ENCODE measurements at places on chromosomes 16 and 17. TPM values are rescaled to one million over a fixed set of nuclear protein-coding genes. Genes with fewer than 3 reads are reported as not detected.

Gene TBC1D3K
- not detected for total RNA-seq

DNA sequence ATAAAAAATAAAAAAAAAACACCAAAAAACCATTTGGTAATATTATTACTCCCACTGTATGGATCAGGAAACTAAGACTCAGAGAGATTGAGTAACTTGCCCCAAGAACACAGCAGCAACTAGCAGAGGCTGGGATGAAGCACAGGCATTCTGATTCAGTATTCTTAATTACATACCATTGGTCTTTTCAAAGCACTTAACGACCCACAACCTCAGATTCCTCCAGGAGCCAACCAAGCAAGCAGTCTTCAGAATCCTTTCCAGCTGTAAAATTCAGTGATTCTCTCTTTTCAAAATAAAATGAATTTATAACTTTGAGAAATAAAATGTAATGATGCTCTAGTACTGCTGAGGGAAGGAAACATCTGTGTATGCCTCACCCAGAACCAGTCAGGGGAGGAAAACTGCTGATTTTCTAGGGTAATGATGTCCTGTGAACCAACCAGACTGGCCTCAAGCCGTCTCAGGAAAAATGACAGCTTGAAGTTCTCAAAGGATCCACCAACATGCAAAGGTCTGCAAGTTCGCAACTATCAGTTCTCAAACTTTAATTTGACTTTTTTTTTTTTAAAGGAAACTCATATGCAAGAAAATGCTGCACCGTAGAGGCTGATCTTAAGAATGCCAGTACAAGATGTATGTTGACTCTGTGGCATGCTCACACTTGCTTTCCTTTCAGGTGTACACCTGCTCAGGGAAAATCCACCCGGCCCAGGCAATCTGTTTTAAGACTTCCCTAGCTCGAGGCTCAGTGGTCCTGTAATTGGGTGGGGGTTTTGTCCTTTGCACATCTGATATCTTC, 9.0 kb downstream of the CUEDC1 start:
- H3K27ac ChIP-seq: no peak overlapping the region
- peak overlapping the region; percentile 42 for H3K4me3 ChIP-seq
- DNase-seq: no peak
- H3K36me3 ChIP-seq: no peaks in the 10 kb centered on the region
- H3K4me1 ChIP-seq: peaks cover 35% of the 10 kb centered on the region

GRCh38 chr17:40168262-40168832, 8.9 kb upstream of the RAPGEFL1 start:
- H3K36me3 ChIP-seq: peaks cover 44% of the 10 kb centered on the region
- peak; percentile 50 for DNase-seq
- peaks cover 7% of the 10 kb centered on the region for H3K4me1 ChIP-seq
- H3K4me3 ChIP-seq: no peak overlapping the region
- no peaks in the 10 kb centered on the region for H3K27me3 ChIP-seq
- H3K27ac ChIP-seq: peak overlapping the region; percentile 36

- H3K4me1 ChIP-seq: peaks cover 2% of the 10 kb centered on the region
- H3K4me3 ChIP-seq: no peak overlapping the region
- H3K36me3 ChIP-seq: peaks cover 12% of the 10 kb centered on the region
- no peak for DNase-seq
- no peak overlapping the region for H3K27ac ChIP-seq
Measured at GRCh38 chr17:4220655-4221054, 43.1 kb downstream of the ANKFY1 start.

Gene TBC1D3E
- not detected for total RNA-seq

Gene KRT34
- not detected for total RNA-seq

GRCh38 chr16:89257281-89257731, 39.8 kb downstream of the ZNF778 start:
- H3K4me3 ChIP-seq: peak overlapping the region; percentile 60
- DNase-seq: peak; percentile 23
- H3K27me3 ChIP-seq: peaks cover 18% of the 10 kb centered on the region

Gene VMO1
- total RNA-seq: not detected

Gene MED31
- total RNA-seq: 24.4 TPM

Gene CLTC
- total RNA-seq: 142 TPM

Gene TEKT5
- 0.43 TPM for total RNA-seq

DNA sequence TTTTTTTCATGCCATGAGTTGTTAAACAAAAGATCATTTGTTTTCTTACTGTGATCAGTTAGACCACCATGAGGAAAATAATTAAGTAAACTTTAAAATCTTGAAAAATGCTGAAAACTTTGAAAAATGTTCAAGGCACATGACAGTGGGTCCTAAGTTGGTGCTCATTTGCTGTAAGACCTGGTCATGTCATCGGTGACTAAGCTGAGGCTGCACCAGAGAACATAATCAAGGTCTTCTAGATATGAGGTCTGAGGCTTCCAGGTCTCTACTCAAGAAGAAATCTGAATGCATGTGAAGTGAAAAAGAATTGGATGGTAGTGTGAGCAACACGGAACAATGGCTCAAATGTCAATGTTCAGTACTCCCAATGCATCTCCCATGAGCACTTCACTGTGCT, 87.6 kb downstream of the CFDP1 start:
- H3K36me3 ChIP-seq: peaks cover 16% of the 10 kb centered on the region
- no peaks in the 10 kb centered on the region for H3K4me1 ChIP-seq
- no peaks in the 10 kb centered on the region for H3K27me3 ChIP-seq
- DNase-seq: no peak

All from activated CD8-positive, alpha-beta T cell treated with anti-CD3 and anti-CD28 coated beads for 36 hours (primary cell).